ENCODE measurements at places on chromosomes 7 and 10.

DNA sequence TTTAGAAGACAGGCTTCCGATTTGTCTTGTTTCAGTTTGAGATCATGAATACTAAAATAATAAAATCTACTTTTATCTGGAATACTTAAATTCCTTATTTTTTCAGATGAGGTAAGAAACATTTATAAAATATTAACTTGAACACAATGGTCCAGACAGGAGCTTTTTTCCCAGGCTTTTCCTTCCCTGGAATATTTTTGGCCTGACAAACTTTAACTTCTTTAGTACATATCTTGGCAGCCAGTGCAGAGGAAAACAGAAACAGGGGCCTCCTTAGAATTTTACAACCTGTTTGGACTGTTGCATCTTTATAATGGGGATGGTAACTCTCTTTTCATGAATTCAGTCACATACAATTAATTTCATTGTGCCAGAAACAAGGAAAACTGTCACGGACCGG is 41.4 kb downstream of the NRP1 start:
- no peak overlapping the region for H3K27ac ChIP-seq
- DNase-seq, result no peak
- peaks cover 12% of the 10 kb centered on the region for H3K27me3 ChIP-seq

GRCh38 chr10:804787-805619 is 115.5 kb upstream of the DIP2C start:
- no peaks in the 10 kb centered on the region for H3K4me1 ChIP-seq
- DNase-seq, result no peak
- peak overlapping the region; percentile 13 for H3K27ac ChIP-seq
- no peak overlapping the region for H3K4me3 ChIP-seq
- no peaks in the 10 kb centered on the region for H3K27me3 ChIP-seq

DNA sequence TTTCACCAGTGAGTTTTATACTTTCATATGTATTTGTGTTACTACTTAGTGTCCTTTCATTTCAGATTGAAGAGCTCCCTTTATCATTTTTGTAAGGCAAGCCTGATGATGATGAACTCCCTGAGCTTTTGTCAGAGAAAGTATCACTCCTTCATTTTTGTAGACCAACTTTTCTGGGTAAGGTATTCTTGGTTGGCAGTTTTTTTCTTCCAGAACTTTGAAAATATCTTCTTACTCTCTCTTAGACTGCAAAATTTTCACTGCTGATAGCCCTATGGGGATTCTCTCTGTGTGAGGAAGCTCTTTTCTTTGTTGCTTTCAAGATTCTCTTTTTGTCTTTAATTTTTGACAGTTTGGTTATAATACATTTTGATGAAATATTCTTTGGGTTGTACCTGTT is 35.7 kb downstream of the CCDC7 start:
- DNase-seq, result no peak
- no peaks in the 10 kb centered on the region for H3K4me1 ChIP-seq
- no peaks in the 10 kb centered on the region for H3K27me3 ChIP-seq
- no peak overlapping the region for H3K4me3 ChIP-seq

- H3K27me3 ChIP-seq, result peaks cover 5% of the 10 kb centered on the region
- H3K4me1 ChIP-seq, result no peaks in the 10 kb centered on the region
- no peaks in the 10 kb centered on the region for H3K36me3 ChIP-seq
- H3K27ac ChIP-seq, result no peak overlapping the region
These were observed 41.3 kb upstream of the PPP2R2D start for GRCh38 chr10:131859341-131860020.
